Stimulated activated CD4-positive, alpha-beta T cell treated with anti-CD3 and anti-CD28 coated beads, Interleukin-4, amount 100 ng/mL, for 48 hours (primary cell): ENCODE measurements at places on chromosomes 16 and 17.

DNA sequence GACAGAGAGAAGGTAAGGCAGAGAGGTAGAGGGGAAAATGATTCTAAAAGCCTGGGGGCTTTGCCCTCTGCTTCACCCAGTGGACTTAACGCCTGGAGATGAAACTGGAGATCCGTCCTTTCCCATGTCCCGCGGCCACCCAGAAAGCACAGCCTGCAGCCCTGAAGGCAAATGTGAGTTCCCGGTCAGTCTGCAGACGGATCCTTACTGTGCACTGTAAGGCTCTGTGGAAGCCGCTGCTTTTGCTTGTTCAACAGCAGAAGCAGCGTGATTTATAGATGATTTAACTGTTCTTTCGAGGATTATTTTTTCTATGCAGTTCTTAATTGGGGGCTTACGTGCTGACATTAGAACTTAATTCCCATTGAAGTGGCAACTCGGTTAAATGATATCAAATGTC lies 290.4 kb downstream of the FOXL1 start:
- DNase-seq, result no peak

- DNase-seq, result no peak
Observed at GRCh38 chr16:78324649-78325285, 225.3 kb downstream of the WWOX start.

- no peak for DNase-seq
Observed at GRCh38 chr17:13334374-13334773, 267.4 kb downstream of the HS3ST3A1 start.

- DNase-seq, result no peak
Observed at GRCh38 chr17:31493656-31494155, 102.2 kb downstream of the RAB11FIP4 start.

DNA sequence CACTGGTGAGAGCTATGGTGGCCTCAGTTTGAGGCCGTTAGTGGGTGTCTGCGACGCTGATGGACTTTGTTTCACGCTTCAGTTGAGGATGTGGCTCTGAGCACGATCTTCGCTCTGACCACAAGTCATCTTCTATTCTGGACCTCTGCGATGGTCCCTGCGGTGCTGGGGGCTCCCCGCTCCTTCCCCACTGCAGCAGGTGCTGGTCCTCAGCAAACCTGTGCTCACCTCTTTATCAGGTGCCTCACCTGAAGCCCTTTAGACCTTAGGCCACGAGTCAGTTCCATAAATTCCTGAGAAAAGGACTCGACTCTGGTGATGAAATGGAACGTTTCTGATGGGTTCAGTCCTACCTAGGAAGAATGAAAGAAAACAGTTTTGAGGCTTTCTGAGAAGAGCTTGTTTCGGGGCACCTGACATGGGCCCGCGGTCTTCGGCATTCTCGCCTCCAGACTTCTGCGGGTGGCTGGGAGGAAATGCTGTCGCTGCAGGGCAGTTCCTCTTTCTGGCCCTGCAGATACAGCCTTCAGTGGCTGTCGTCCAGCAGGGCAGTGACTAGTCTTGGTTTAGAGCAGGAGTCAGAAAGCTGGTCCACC lies 4.7 kb downstream of the KCTD5 start:
- no peak for DNase-seq

DNA sequence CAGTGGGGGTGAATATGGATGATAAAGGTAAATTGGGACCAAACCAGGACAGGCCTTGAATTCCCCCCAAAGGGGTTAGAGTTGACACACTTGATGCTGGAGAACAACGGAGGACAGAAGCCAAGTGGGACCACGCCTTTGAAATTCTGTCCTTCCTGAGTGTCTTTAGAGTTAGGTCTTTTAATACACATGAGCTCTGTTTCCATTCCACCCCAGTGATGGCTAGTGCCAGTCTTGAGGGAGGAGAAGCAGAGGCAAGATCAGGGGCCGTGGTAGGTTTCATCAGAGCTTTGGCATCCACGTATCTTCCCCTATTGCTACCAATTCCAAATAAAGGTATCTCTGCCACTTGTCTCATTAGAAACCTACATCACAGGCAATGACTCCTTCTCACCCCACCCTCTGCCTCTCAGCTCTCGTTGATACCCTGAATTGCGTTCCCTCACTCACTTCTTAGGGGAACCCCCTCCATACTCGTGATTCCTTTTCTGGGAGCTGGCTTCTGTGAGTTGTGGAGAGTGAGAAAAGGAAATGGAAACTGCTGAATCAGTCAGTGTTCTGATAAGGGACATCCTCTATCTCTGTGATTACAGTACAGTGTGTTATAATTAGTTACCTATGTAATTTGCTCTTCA lies 2.4 kb upstream of the CCL3L1 start:
- DNase-seq, result no peak

DNA sequence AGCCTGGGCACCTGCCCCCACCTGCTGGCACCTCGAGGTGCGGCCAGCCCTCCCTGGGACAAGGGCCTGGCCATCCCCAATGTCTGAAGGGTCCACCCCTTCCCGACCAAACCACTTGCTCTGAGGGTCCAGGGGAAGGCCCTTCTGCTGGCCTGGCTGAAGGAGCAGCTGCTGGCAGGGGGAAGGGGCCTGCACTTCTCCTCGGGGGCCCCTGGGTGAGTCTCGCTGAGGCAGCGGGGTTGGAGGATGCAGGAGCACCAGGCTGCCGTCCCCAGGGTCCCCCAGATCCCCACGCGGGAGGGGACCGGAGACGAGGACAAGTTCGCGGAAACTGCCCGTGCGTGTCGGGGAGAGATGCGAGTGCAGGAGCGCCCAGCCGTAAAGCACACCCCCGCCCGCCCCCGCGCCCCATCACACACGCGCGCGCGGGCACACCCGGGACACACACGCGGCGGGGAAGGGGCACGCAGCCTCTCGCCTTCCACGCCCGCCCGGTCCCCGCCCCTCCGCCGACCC lies 725 bp upstream of the CACNA1H start:
- no peak for DNase-seq

- DNase-seq, result no peak
Observed at GRCh38 chr16:2398520-2398919, 30.7 kb upstream of the CCNF start.

GRCh38 chr17:64270885-64271284 lies 7.8 kb upstream of the TEX2 start:
- DNase-seq, result no peak

DNA sequence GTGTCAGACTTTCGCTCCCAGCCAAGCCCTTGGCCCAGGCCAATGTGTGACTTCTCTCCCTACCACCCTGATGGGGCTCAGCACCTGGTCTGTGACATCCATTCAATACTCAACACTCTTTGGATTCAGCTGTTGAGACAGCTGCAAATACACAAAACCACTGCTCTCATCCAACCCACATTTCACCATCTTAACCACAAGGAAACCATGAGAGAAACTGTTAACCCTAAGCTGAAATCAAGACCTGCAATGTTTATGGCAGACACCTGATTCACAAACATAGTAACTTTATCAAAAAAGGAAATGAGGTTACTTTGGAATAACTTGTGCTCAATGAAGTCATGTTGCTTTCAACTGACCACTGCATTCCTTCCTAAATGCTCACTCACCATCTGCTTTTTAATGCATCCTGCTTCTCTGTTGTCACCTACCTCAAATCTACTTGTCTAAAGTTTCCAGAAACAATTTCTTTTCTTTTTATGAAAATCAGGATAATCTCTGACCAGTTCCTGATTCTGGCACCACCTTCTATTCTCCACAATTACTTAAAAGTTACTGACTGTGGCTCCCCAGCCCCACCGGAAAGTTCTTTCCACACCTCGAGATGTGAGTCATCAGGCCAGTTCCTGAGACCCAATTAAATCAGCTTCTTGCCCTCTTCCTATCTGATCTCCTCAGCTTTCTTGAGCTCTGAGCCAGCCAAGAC lies 88.2 kb downstream of the NOG start:
- no peak for DNase-seq

DNA sequence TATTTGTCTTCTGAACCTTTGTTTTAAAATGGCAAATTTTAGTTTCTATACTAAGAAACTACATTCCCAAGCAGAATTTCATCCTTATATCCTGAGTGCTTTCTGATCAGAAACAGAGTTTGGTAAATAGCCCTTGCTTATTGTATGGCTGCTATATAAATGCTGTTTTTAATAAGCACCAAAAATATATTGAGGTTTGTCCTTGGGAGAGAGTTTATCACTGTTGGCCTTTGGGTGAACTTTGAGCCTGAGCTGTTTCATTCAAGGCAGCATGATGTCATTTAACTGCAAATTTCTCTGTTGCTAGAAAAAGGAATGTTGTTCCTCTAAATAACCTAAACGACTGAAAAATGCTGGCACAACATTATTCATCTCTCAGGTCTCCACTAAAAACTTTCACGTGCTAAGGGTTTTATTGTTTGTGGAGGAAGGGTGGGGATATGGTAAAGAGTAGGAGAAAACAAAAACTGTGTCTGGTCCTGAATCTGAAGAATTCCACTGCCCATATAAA lies 334.3 kb upstream of the TBX2 start:
- DNase-seq, result no peak

DNA sequence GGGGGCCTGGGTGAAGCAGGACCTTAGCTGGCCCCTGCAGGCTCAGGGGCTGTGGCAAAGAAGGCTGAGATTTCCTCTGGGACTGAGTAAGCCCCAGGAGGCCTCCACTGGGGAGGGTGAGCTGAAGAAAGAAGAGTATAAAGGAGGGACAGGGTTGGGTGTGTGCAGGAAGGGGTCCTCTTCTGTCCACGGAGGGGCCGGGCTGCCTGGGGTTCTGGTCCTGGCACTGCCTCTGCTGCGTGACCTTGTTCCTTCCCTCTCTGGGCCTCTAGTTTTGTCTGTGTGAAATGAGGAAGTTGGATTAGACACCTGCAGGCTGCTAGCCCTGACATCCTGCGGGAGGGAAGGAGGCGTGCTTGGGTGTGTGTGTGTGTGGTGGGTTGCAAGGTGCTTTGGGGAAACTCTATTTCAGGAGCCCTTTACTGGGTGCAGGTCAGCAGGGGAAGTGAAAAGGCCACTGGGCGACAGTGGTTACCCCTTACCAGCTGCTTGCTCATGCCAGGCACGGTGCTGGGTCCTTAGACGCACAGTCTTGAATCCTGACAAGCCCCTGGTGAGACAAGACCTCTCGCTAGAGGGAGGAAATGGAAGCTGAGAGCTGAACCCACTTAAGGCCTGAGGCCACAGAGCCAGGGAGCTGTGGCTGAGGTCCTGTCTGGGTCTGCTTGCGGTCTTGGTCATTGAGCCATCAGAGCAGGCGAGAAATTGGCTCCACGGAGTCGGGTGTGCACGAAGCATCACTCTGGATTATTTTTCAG lies 60.7 kb downstream of the OR1D5 start:
- DNase-seq, result no peak

- no peak for DNase-seq
Observed at GRCh38 chr17:74108126-74108705, 95.3 kb upstream of the RPL38 start.

DNA sequence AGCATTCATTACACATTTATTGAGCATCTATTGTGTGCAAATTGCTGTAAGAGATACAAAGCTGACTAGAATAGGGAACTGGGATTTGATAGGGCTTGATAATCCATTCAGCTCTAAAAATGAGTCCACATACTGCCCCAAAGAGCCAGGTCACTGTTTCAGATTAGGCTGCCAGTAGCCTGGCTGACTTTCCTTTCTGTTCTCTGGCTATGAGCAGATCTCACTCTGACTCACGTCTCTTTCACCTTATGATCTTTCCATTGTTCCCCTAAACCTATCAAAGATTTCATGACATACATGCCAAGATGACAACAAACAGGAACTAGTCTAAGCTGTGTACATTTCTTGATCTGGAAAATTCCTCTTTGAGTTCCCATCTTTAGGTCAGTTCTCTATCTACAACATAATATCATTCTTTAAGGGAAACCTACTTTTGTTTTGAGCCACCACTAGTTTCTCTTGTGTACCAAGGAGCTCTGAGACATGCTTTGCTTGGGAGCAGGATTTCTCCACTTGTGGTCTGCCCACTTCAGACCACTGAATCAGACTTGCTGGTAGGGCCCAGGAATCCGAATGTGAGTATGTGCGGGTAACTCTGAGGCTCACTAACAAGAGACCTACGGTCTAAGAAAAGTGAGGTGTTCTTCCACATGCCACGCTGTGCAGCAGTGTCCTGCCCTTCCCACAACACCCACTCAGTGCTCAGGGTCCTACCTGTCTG lies 40.9 kb upstream of the ICAM2 start:
- peak; percentile 33 for DNase-seq

- DNase-seq, result peak; percentile 15
Observed at GRCh38 chr17:1764284-1764683, 2.4 kb downstream of the SERPINF1 start.

- no peak for DNase-seq
Observed at GRCh38 chr17:27072885-27073284, 221.0 kb upstream of the WSB1 start.
